Naive B cell (primary cell): ENCODE measurements at places on chromosomes 2 and 18.

DNA sequence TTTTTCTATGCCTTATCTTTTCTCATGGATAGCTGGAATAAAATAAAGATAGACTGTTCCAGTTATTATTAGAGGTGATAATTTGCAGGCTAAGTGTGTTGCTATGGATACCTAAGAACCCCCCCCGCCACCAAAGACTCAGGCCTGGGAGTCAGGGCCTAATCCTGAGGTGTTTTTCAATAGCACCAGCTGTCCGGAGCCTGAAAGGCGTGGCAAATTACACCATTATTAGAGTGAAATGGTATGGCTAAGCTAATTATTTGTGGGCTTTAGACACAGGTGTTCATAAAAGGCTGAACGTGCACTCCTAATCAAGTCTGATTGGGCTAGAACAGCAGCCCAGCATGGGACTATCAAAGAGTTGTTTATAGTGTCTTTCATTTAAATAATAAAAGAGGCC, 293.2 kb upstream of the DCC start:
- H3K27me3 ChIP-seq = no peaks in the 10 kb centered on the region
- no peak for DNase-seq

DNA sequence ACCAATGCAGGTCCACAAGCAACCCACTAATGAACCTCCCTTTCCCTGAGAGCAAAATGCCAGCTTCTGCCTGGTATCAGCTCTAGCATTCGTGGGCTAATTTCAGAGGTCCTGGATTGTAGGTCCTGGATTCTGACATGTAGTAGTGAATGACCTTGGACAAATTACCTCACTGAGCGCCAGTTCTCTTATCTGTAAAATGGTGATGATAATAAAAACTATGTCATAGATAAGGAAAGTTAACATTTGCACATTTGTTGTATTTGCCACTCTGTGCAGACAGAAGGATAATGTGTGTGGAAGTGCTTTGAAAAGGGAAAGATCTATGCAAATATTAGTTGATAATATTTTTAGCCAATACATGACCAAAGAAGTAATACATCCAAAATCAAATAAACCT, 4.1 kb upstream of the TET3 start:
- H3K27me3 ChIP-seq = peaks cover 9% of the 10 kb centered on the region
- H3K36me3 ChIP-seq = no peaks in the 10 kb centered on the region
- no peak for DNase-seq
- H3K4me3 ChIP-seq = no peak overlapping the region
- peaks cover 44% of the 10 kb centered on the region for H3K4me1 ChIP-seq

- H3K27ac ChIP-seq = no peak overlapping the region
- H3K4me1 ChIP-seq = no peaks in the 10 kb centered on the region
- no peak for DNase-seq
- no peaks in the 10 kb centered on the region for H3K36me3 ChIP-seq
- H3K27me3 ChIP-seq = no peaks in the 10 kb centered on the region
Measured at GRCh38 chr2:168821577-168821976, 19.1 kb downstream of the NOSTRIN start.

DNA sequence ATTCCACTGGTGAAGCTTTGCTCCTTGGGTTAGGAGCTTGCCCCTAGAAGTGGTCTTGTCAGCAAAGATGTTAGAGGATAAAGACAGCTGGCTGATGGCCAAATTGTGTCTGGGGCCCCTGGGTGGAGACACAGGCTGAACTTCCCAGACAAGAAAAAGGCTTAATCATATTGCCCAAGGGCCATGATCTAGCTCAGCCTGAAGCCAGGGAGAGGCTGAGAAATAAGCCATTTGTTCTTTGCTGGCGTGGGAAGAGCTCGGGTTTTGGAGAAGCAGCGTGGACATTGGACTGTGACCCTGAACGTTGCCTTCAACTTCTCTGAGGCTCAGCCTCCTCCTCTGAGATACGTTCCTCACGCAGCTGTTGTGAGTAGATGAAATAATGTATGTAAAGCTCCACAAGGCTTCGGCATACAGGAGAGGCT, 153.0 kb downstream of the ZFP36L2 start:
- no peak overlapping the region for H3K4me3 ChIP-seq
- H3K27ac ChIP-seq = no peak overlapping the region
- no peak for DNase-seq
- H3K36me3 ChIP-seq = no peaks in the 10 kb centered on the region
- H3K27me3 ChIP-seq = no peaks in the 10 kb centered on the region

- no peak for DNase-seq
- no peaks in the 10 kb centered on the region for H3K27me3 ChIP-seq
- H3K27ac ChIP-seq = no peak overlapping the region
- peaks cover 13% of the 10 kb centered on the region for H3K36me3 ChIP-seq
- no peaks in the 10 kb centered on the region for H3K4me1 ChIP-seq
Measured at GRCh38 chr18:10230072-10230471, 224.4 kb upstream of the APCDD1 start.

GRCh38 chr2:164897469-164898260, 56.0 kb upstream of the COBLL1 start:
- H3K4me3 ChIP-seq = no peak overlapping the region
- H3K4me1 ChIP-seq = peaks cover 10% of the 10 kb centered on the region
- DNase-seq = no peak
- H3K27ac ChIP-seq = no peak overlapping the region
